Aorta (tissue), 5 donors: ENCODE measurements at places on chromosomes 4 and X. TPM values are rescaled to one million over a fixed set of nuclear protein-coding genes. Genes with fewer than 3 reads are reported as not detected.
A peak's percentile ranks its signal among the peaks of the same experiment; 100 is the strongest.

GRCh38 chr4:34636623-34637022 lies 1607.7 kb downstream of the ARAP2 start:
- no peaks in the 10 kb centered on the region for H3K27me3 ChIP-seq
- DNase-seq, result no peak
- H3K36me3 ChIP-seq, result no peaks in the 10 kb centered on the region
- no peak overlapping the region for H3K4me3 ChIP-seq

DNA sequence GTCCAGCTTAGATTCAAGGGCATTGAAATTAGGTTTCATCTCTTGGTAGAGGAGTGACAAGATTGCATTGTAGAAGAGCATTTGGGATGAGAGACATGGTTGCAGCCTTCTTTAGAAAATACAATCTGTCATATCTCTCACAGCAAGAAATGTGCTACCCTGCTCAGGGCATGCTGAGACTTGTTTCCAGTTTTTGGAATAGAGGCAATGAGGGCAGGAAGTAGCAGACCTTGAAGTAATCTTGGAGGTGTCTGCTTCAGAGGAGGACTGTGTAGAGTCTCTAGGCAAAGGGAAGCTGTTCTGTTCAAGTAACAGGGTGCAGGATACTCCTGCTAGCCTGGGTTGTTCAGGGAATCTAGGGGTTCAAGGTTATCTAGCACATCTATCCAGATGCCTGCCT lies 116.1 kb upstream of the ZNF827 start:
- H3K4me1 ChIP-seq, result peaks cover 2% of the 10 kb centered on the region
- H3K4me3 ChIP-seq, result no peak overlapping the region
- H3K27me3 ChIP-seq, result no peaks in the 10 kb centered on the region
- no peak for DNase-seq

GRCh38 chr4:141220691-141221659 lies at the start of gene ZNF330:
Gene ZNF330 (plus strand): TSS chr4:141220895. CDS start chr4:141222372, 1,477 bp downstream.
- H3K4me3 ChIP-seq, result peak within 1 kb of the TSS; percentile 57
- H3K27me3 ChIP-seq, result no peaks in the 10 kb centered on the region
- no peaks in the 10 kb centered on the region for H3K36me3 ChIP-seq
- DNase-seq, result peak; percentile 93
- H3K4me1 ChIP-seq, result no peaks in the 10 kb centered on the region

DNA sequence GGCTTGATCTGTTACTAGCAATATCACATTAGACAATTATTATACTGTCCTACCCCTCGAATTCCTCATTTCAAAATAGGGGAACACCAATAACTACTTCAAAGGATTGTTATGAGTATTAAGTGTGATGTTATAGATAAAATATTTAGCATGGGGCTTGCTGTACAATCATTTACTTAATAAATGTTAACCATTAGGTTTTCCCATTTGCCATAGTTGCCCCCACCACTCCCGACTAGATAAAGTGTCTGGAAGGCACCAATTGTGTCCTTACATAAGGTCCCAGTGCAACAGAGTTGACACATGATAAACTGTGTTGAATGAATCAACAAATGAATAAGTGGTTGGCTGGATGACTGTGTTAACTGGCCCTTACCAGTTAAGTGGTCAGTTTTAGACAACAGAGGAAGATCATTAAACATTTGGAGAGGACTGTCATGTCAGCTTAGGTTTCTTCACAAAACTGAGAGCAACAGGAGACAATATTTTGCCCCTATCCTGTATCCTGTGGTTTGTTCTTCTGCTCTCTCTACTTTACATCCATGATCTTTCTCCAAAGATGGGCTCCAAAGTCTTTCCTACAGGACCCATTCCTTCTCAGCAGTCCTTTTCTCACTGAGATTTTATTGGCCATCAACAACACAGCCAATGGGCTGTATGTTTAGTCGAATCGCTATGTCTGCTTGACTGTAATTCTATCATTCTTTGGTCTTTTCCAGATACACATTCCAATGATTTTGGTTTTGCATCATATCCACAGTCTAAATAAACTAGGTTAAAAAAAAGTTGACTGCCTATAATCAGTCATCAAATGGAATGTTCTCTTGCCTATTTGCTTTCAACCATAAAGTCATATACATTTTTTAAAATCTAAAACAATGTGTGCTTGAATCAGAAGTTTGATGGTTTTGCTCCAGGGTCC lies 74.4 kb downstream of the RNF150 start:
- no peak overlapping the region for H3K27ac ChIP-seq
- H3K4me1 ChIP-seq, result no peaks in the 10 kb centered on the region
- DNase-seq, result no peak
- no peaks in the 10 kb centered on the region for H3K27me3 ChIP-seq
- no peaks in the 10 kb centered on the region for H3K36me3 ChIP-seq

- no peak for DNase-seq
- no peak overlapping the region for H3K27ac ChIP-seq
- H3K4me1 ChIP-seq, result no peaks in the 10 kb centered on the region
Measured at GRCh38 chr4:154010371-154010770, 221.5 kb upstream of the SFRP2 start.

- no peaks in the 10 kb centered on the region for H3K4me1 ChIP-seq
Measured at GRCh38 chrX:139446832-139447231, 83.7 kb upstream of the F9 start.

- no peak for DNase-seq
- H3K36me3 ChIP-seq, result no peaks in the 10 kb centered on the region
Measured at GRCh38 chr4:67030636-67031035, 514.7 kb downstream of the CENPC start.

- H3K27ac ChIP-seq, result no peak overlapping the region
- no peaks in the 10 kb centered on the region for H3K4me1 ChIP-seq
- H3K27me3 ChIP-seq, result no peaks in the 10 kb centered on the region
- no peak for DNase-seq
- H3K4me3 ChIP-seq, result no peak overlapping the region
Measured at GRCh38 chrX:56782352-56782751, 53.3 kb downstream of the NBDY start.

DNA sequence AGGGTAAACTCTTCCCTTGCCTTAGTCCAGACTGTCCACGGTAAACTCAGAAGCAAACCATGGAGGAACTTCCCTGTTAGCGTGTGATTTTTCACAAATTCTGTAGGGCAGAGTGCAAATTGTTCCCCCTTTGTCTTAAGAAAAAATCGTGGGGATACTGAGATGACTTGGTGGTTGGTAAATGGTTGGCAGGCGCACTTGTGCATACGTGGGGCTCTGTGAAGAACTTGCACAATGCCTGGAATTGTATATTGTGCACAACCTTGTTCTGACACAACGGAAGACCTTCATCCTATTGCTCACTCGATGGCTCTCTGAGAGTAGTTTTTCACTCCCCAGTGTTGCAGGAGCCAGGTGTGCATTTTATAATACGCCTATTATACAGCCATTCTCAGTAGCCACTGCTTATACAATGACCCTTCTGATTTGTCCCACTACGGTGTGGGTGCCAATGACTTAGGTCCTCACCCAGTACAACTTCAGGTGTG lies 150.0 kb downstream of the SPRY1 start:
- H3K27ac ChIP-seq, result no peak overlapping the region
- DNase-seq, result no peak
- no peaks in the 10 kb centered on the region for H3K27me3 ChIP-seq
- no peaks in the 10 kb centered on the region for H3K4me1 ChIP-seq
- H3K36me3 ChIP-seq, result no peaks in the 10 kb centered on the region

DNA sequence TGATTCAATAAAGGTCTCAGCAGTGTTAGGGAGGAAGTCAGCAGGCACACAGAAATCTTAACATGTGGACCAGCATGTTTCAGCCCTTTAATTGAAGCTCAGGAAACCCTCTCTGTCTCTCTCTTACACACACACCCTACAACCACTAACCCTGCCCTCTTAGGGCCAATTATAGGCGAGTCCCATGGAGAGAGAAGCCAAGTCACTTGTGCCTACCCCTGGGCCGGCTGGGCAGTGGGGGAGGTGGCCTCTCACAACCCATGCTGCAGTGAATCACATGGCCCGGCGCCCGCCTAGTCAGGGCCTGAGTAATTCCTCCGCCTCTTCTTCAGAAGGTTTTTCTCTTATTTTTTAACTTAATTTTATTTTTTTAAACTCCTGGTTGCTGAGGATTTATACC lies 3.7 kb downstream of the FGD1 start:
- peak; percentile 91 for DNase-seq
- H3K4me1 ChIP-seq, result peaks cover 2% of the 10 kb centered on the region
- H3K4me3 ChIP-seq, result no peak overlapping the region
- H3K36me3 ChIP-seq, result no peaks in the 10 kb centered on the region
- no peak overlapping the region for H3K27ac ChIP-seq

GRCh38 chr4:174714393-174715211 lies 114.4 kb downstream of the GLRA3 start:
- H3K27me3 ChIP-seq, result no peaks in the 10 kb centered on the region
- no peaks in the 10 kb centered on the region for H3K36me3 ChIP-seq
- no peak for DNase-seq
- H3K4me1 ChIP-seq, result no peaks in the 10 kb centered on the region
- no peak overlapping the region for H3K27ac ChIP-seq

DNA sequence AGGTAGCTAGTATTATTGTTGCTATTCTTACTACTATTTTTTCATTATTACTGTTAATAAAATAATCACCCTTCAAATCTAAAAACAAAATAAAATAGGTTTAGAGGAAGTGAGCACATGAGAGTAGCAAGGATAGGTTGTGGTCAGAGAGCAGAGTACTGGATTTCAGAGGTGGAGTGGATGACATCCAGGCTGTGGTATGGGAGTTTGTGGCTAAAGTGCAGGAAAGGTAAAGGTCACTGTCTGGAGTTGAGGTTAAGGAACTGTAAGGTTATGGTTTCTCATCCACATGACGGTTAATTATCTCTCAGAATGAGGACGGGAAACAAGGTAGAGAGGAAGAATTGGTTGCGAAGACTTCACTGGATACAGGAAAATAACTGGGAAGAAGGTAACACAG lies 27.7 kb downstream of the STEEP1 start:
- no peak overlapping the region for H3K4me3 ChIP-seq
- no peaks in the 10 kb centered on the region for H3K36me3 ChIP-seq
- no peaks in the 10 kb centered on the region for H3K27me3 ChIP-seq
- no peak for DNase-seq

GRCh38 chrX:72202792-72203401 lies 21.3 kb downstream of the PIN4 start:
- no peak overlapping the region for H3K27ac ChIP-seq
- no peaks in the 10 kb centered on the region for H3K27me3 ChIP-seq
- no peak overlapping the region for H3K4me3 ChIP-seq
- H3K4me1 ChIP-seq, result no peaks in the 10 kb centered on the region

DNA sequence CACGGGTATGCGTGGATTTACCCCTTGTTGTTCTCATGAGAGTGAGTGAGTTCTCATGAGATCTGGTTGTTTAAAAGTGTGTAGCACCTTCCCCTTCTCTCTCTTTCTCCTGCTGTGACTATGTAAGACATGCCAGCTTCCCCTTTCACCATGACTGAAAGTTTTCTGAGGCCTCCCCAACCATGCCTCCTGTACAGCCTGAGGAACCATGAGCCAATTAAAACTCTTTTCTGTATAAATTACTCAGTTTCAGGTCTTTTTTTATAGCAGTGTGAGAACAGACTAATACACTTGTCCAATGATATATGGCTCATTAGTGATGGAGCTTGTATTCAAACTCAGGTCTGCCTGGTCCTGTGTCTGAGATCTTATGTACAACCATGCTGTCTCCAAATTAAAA lies 28.5 kb upstream of the RTL3 start:
- no peak for DNase-seq
- H3K4me3 ChIP-seq, result no peak overlapping the region
- H3K36me3 ChIP-seq, result no peaks in the 10 kb centered on the region

GRCh38 chr4:98648602-98649001 lies 9.8 kb downstream of the TSPAN5 start:
- H3K4me3 ChIP-seq, result no peak overlapping the region
- no peaks in the 10 kb centered on the region for H3K36me3 ChIP-seq
- peak overlapping the region; percentile 48 for H3K27ac ChIP-seq
- no peaks in the 10 kb centered on the region for H3K27me3 ChIP-seq

- H3K27ac ChIP-seq, result no peak overlapping the region
- no peak overlapping the region for H3K4me3 ChIP-seq
- DNase-seq, result no peak
- H3K4me1 ChIP-seq, result no peaks in the 10 kb centered on the region
Measured at GRCh38 chr4:93617606-93618005, 210.9 kb upstream of the ATOH1 start.

- H3K27me3 ChIP-seq, result no peaks in the 10 kb centered on the region
- no peaks in the 10 kb centered on the region for H3K4me1 ChIP-seq
- H3K4me3 ChIP-seq, result no peak overlapping the region
Measured at GRCh38 chr4:5812506-5813229, 80.2 kb downstream of the CRMP1 start.

DNA sequence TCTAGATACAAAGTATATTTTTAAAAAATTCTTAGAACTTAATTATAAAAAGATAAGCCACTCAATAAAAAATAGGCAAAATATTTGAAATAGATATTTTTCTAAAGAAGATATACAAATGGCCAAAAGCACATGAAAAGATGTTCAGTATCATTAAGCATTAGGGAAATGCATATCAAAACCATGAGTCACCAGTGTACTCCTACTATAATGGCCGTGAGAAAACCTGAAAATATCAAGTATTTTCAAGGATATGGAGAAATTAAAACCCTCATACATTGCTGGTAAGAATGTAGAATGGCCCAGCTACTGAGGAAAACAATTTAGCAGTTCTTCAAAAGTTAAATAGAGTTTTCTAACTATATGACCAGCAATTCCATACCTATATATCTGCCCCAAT lies 337.9 kb downstream of the CAMK2D start:
- no peaks in the 10 kb centered on the region for H3K4me1 ChIP-seq
- no peak overlapping the region for H3K27ac ChIP-seq
- DNase-seq, result no peak
- no peaks in the 10 kb centered on the region for H3K36me3 ChIP-seq

DNA sequence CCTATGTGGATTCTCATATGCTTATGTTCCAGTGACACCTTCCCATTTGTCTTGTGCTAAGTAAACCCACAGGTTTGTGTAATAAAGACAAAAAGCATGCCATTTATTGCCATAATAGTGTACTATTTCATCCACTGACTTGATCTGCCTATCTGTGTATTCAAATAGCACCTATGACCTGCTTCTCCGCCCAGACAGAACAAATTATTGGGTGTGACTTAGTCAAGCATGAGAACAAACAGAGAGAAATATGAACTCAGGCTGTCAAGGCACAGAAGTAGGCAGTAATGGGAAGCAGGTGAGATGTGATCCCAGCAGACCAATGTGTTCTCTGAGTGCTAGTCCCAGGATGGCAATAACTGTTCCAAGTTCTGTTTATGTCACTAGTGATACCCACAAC lies 25.4 kb downstream of the ELOVL6 start:
- no peaks in the 10 kb centered on the region for H3K36me3 ChIP-seq
- H3K4me3 ChIP-seq, result no peak overlapping the region
- DNase-seq, result no peak

DNA sequence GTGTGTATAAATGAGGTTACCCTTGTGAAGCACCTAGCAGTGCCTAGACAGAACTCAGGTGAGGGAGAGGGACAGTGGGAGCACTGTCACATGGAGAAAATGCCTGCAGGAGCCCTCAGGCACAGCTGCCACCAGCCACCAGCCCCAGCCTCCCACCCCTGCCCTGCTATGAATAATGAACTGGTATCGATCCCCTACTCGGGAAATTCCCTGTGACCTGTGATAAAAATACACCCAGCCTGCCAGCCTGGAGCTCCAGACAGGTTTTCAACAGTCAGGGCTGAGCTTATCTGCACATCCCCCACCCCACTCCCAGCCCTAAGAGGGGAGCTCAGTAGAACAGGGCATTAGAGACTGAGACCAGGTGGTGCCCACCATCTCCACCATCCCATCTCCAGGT lies 159.6 kb upstream of the PJA1 start:
- no peak overlapping the region for H3K4me3 ChIP-seq
- no peaks in the 10 kb centered on the region for H3K36me3 ChIP-seq
- no peaks in the 10 kb centered on the region for H3K4me1 ChIP-seq
- DNase-seq, result no peak
- no peak overlapping the region for H3K27ac ChIP-seq

The ABLIM2 gene
- 15.4 TPM for total RNA-seq

The MAP9 gene
- 16.2 TPM for total RNA-seq

The NCAPG gene
- total RNA-seq, result 0.78 TPM

The FAM13A gene
- 27.8 TPM for total RNA-seq

The NLGN3 gene
- 1.5 TPM for total RNA-seq

The GLRB gene
- 6.3 TPM for total RNA-seq

The MAMLD1 gene
- total RNA-seq, result 8.5 TPM

The CPE gene
- 443 TPM for total RNA-seq
